ENCODE measurements at places on chromosomes 12 and 14.

DNA sequence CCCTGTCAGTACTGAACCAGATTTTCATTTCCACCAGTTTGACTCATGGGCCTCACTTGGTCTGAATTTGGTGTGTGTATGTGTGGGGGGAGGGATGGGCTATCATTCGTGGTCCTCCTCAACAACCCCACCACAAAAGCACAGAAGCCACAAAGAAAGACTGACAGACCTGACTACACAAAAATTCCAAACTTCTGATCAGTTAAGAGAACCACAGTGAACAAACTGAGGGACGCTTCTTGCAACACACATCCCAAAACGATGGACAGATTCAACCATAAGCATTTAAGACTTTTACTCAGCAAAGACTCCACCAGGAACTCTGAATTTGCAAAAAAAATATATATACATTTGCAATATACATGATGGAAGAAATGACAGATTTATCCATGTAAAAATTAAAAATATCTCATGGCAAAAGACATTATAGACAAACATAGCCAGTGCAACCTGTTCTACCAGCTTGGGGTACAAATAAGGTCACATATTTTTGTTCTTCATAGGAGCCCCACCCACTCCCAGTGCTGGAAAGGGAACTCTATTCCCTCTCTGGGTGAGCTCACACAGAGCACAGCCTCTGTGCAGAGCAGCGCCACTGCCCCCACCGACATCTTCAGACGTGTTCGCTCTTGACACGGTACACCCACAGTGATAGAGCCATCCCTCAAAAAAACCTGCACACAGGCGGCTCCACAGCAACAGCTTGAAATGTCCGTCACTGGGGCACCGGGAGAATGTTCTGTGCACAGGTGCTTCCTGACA is 49.7 kb downstream of the JAG2 start:
- H3K4me3 ChIP-seq, result no peak overlapping the region
- no peak for DNase-seq
- no peaks in the 10 kb centered on the region for H3K36me3 ChIP-seq
- no peak overlapping the region for H3K27ac ChIP-seq

DNA sequence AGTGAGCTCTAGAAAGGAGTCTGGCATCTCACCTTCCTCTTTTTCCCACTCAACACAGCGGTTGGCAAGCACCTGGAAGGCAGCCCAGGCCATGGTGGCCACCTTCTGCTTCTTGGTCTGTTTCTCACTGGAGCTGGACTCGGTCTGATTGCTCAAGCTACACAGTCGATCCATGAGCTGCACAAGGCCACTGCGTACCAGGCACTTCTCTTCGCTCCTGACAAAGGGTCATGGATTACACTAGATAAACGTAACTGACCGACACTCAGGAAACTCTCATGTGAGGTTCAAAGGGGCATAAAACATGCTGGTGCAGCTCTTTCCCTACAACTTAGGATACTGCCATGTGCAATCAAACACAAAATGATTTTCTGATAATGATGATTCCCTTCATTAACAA is 113.7 kb downstream of the TRAFD1 start:
- DNase-seq, result no peak
- H3K27ac ChIP-seq, result no peak overlapping the region
- no peak overlapping the region for H3K4me3 ChIP-seq

GRCh38 chr12:124567673-124568373 is 411 bp upstream of the NCOR2 start:
- peak overlapping the region; percentile 78 for H3K27ac ChIP-seq
- peak; percentile 79 for DNase-seq
- H3K4me1 ChIP-seq, result peaks cover 11% of the 10 kb centered on the region
- no peaks in the 10 kb centered on the region for H3K27me3 ChIP-seq
- peak overlapping the region; percentile 81 for H3K4me3 ChIP-seq

DNA sequence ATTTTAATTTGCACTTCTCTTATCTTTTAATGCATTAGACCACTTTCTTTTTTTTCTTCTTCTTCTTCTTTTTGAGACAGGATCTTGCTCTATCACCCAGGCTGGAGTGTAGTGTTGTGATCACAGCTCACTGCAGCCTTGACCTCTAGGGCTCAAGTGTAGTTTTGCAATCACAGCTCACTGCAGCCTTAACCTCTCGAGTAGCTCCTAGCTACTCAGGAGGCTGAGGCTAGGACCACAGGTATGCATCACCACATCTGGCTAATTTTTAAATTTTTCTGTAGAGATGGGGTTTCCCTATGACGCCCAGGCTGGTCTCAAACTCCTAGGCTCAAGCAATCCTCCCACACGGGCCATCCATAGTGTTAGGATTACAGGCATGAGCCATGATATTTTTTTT is 12.7 kb downstream of the TMED8 start:
- H3K4me3 ChIP-seq, result no peak overlapping the region
- H3K27ac ChIP-seq, result no peak overlapping the region
- no peak for DNase-seq
- no peaks in the 10 kb centered on the region for H3K27me3 ChIP-seq
- H3K4me1 ChIP-seq, result peaks cover 6% of the 10 kb centered on the region

- no peaks in the 10 kb centered on the region for H3K4me1 ChIP-seq
- H3K27me3 ChIP-seq, result peaks cover 5% of the 10 kb centered on the region
- H3K36me3 ChIP-seq, result no peaks in the 10 kb centered on the region
Measured at GRCh38 chr14:56482310-56482911, 97.2 kb upstream of the TMEM260 start.

DNA sequence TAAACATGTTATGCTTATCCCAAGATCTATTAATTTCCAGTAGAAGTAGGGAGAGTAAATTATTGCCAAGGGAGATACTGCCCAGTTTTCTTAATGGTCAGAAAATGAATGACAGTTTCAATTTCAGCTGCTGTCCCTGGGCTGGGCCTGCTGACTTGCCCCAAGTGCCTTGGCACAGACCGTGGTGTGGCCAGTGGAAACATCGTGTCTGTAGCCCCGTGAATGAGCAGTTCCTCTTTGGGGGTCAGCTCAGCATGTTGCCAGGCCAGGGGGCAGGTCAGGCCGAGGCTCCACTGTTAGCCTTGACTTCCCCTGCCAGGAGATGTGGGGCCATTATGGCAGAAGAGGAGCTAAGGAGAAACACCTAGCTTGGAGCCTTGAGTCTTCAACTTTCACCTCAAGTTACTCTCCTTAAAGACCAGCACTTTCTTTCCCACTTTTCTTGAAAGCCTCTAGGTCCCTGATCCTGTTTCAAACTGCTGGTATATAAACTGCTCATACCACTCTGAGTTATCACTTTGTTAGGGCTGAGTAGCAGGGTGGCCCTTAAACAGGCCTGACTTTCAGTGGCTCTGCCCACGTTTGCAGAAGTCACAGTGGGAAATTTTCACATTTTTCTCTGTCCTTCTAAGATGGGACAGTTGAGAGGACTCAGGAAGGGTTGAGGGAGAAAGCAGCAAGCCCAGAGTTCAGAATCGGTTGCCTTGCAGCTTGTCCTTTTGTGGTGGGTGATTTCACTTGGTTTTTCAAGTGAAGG is 73.2 kb downstream of the SUSD6 start:
- peak overlapping the region; percentile 36 for H3K4me3 ChIP-seq
- no peak for DNase-seq
- no peaks in the 10 kb centered on the region for H3K27me3 ChIP-seq

DNA sequence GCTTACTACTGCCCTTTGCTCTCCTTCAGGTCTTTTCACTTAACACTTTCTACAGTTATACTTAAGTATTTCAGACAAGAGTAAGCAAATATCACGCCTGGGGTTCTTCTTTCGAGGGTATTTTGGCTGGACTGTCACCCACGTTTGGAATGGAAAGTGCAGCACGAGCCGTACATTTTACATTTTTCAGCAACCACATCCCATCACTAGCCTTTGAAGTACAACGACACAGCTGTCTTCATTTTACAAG is 349 bp upstream of the FAM177A1 start:
- H3K27ac ChIP-seq, result peak overlapping the region; percentile 97
- DNase-seq, result no peak
- H3K4me1 ChIP-seq, result peaks cover 22% of the 10 kb centered on the region
- H3K27me3 ChIP-seq, result no peaks in the 10 kb centered on the region
- peaks cover 12% of the 10 kb centered on the region for H3K36me3 ChIP-seq

GRCh38 chr14:79091381-79091963 is 921.3 kb downstream of the NRXN3 start:
- no peak overlapping the region for H3K27ac ChIP-seq
- H3K27me3 ChIP-seq, result no peaks in the 10 kb centered on the region
- H3K4me3 ChIP-seq, result no peak overlapping the region
- H3K4me1 ChIP-seq, result no peaks in the 10 kb centered on the region
- no peak for DNase-seq
- H3K36me3 ChIP-seq, result no peaks in the 10 kb centered on the region

GRCh38 chr12:92971859-92972524 is 42.9 kb upstream of the EEA1 start:
- DNase-seq, result no peak
- no peaks in the 10 kb centered on the region for H3K27me3 ChIP-seq
- H3K4me1 ChIP-seq, result peaks cover 1% of the 10 kb centered on the region
- peaks cover 7% of the 10 kb centered on the region for H3K36me3 ChIP-seq

GRCh38 chr12:98403385-98403784 is 112.0 kb upstream of the TMPO start:
- no peak overlapping the region for H3K27ac ChIP-seq
- H3K36me3 ChIP-seq, result peaks cover 3% of the 10 kb centered on the region
- H3K4me1 ChIP-seq, result peaks cover 34% of the 10 kb centered on the region

DNA sequence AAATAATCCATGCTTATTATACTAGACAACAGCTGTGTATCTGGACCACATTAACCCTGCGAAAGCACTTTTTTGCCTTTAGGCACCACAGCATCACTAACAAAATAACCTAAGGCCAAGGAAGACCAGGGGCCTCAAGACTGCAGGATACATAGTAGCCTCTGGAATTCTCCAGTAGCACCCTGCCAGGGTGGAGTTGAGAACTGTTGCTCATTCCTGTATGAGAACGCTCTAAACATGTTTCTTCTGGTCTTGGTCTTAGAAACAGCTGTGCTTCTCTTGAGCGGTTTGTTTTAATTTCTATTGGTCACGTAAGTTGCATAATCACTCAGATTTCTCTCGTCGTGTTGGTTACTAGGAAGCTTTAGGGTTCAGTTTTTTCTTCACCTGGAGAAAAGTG is 7.9 kb downstream of the B4GALNT3 start:
- no peaks in the 10 kb centered on the region for H3K4me1 ChIP-seq
- no peak overlapping the region for H3K27ac ChIP-seq
- peaks cover 23% of the 10 kb centered on the region for H3K27me3 ChIP-seq
- no peak for DNase-seq
- H3K36me3 ChIP-seq, result no peaks in the 10 kb centered on the region

GRCh38 chr12:4862809-4863208 is 46.9 kb upstream of the KCNA1 start:
- no peak overlapping the region for H3K4me3 ChIP-seq
- peaks cover 26% of the 10 kb centered on the region for H3K27me3 ChIP-seq
- peaks cover 4% of the 10 kb centered on the region for H3K4me1 ChIP-seq
- H3K27ac ChIP-seq, result no peak overlapping the region
- H3K36me3 ChIP-seq, result no peaks in the 10 kb centered on the region

GRCh38 chr12:114916541-114916940 is 232.6 kb upstream of the TBX3 start:
- H3K4me1 ChIP-seq, result no peaks in the 10 kb centered on the region
- no peak overlapping the region for H3K4me3 ChIP-seq
- H3K27me3 ChIP-seq, result no peaks in the 10 kb centered on the region
- no peaks in the 10 kb centered on the region for H3K36me3 ChIP-seq

DNA sequence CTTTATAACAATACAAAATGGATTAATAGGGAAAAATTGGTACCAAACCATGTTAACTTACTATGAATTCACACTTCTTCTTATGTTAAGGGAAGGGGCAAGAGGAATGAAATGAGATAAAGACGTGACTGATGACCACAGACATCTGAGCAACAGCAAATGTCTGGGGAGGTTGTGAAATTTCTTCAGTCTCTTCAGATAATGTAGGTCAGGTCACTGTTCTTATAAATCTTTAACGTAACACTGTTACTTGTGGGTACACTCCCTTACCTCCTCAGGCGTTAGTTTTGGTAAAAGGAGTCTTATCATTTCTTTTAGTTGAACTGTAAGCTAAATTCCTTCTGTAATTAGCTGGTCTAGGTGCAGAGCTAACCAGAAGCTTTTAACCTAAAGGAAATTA is 405.0 kb upstream of the LRFN5 start:
- H3K36me3 ChIP-seq, result no peaks in the 10 kb centered on the region
- no peak overlapping the region for H3K4me3 ChIP-seq

DNA sequence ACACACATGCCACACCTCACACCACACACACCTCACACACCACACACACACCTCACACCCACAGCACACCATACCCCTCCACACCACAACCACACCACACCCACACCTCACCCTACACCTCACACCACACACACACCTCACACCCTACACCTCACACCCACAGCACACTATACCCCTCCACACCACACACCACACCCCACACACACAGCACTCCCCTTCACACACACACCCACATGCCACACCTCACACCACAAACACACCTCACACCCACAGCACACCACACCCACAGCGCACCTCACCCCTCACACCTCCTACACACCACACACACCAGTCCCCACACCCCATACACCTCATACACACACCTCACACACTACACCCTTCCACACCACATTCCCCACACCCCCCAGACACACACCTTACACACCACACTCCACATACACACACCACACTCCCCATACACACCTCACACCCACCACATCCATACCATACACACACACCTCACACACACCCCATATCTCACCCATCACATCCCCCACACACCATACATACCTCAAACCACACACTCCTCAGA is 80.0 kb downstream of the ACTN1 start:
- H3K4me3 ChIP-seq, result no peak overlapping the region
- no peaks in the 10 kb centered on the region for H3K27me3 ChIP-seq
- H3K36me3 ChIP-seq, result peaks cover 36% of the 10 kb centered on the region
- no peak for DNase-seq
- H3K27ac ChIP-seq, result peak overlapping the region; percentile 67
- H3K4me1 ChIP-seq, result peaks cover 15% of the 10 kb centered on the region

DNA sequence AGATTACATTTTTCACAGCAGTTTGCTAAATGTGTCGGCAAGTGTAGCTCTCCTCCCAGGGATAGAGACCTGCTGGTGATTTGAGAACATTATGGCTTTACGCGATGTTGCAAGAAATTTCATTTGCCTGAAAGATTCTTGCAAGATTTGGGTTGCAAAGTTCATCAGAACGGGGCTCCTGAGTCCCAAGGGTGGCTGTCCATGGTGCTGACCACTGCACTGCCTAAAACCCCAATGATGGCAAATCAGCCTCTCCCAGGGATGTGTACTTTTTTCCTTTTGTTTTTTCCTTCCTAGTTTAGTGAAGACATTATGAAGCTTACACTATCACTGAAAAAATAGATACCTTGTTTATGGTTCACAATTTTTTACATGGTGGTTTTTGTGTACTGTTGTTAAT is 85.4 kb downstream of the WSCD2 start:
- H3K27me3 ChIP-seq, result no peaks in the 10 kb centered on the region
- H3K27ac ChIP-seq, result no peak overlapping the region
- no peaks in the 10 kb centered on the region for H3K36me3 ChIP-seq
- no peak for DNase-seq
- H3K4me3 ChIP-seq, result no peak overlapping the region
- no peaks in the 10 kb centered on the region for H3K4me1 ChIP-seq
